Right renal cortex interstitium (tissue), 3 donors: ENCODE measurements at places on chromosomes 11 and 22. TPM values are rescaled to one million over a fixed set of nuclear protein-coding genes. Genes with fewer than 3 reads are reported as not detected.

The ZNF280A gene
- polyA plus RNA-seq, result not detected

The SAA1 gene
- polyA plus RNA-seq, result not detected

The PRR33 gene
- polyA plus RNA-seq, result 0.04 TPM

The ACTN3 gene
- 0.40 TPM for polyA plus RNA-seq

The SLC22A9 gene
- not detected for polyA plus RNA-seq

The MFRP gene
- not detected for polyA plus RNA-seq

The FOSL1 gene
- not detected for polyA plus RNA-seq

The GLB1L2 gene
- polyA plus RNA-seq, result 23.3 TPM

The DNHD1 gene
- polyA plus RNA-seq, result 5.8 TPM

The MUC5AC gene
- polyA plus RNA-seq, result 0.01 TPM

The SEPTIN3 gene
- polyA plus RNA-seq, result 7.2 TPM

The LRP4 gene
- 28.6 TPM for polyA plus RNA-seq

The FUT4 gene
- 5.3 TPM for polyA plus RNA-seq

The SCUBE2 gene
- 5.0 TPM for polyA plus RNA-seq

The MMP27 gene
- polyA plus RNA-seq, result not detected

The DEPDC7 gene
- polyA plus RNA-seq, result 8.5 TPM

The SMIM35 gene
- 0.10 TPM for polyA plus RNA-seq

The FAM180B gene
- polyA plus RNA-seq, result not detected

The FAM111B gene
- polyA plus RNA-seq, result 15.4 TPM

The USP2 gene
- polyA plus RNA-seq, result 11.8 TPM

The NRIP3 gene
- polyA plus RNA-seq, result 0.89 TPM

The OR52M1 gene
- polyA plus RNA-seq, result not detected

The APOC3 gene
- 7.1 TPM for polyA plus RNA-seq

The SYT13 gene
- polyA plus RNA-seq, result 15.2 TPM

The CASP4 gene
- polyA plus RNA-seq, result 26.9 TPM

The RRP8 gene
- 21.6 TPM for polyA plus RNA-seq

The POU2F3 gene
- 1.2 TPM for polyA plus RNA-seq
